Stimulated activated CD4-positive, alpha-beta T cell treated with anti-CD3 and anti-CD28 coated beads, Interleukin-4, amount 100 ng/mL, for 48 hours (primary cell): ENCODE measurements at places on chromosomes 16 and 17.

GRCh38 chr16:57912529-57913260, 58.2 kb downstream of the CNGB1 start:
- DNase-seq, result no peak

DNA sequence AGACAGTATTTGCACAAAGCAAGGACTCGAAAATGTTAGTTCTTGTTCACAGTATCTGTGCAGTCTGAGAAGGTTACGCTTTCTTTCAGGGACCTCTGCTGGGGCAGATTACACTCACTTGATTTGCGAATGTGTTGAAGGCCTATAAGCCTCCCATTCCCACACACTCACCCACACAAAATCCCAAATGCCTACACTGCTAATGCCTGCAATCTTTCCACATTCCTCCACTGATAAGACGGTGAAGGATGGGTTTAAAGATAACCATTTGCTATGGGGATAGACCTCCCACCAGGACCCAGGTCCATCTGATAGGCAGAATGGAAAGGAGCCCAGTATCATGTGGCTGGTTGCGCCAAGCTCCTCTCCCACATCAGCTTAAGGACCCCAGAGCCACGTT, 394.9 kb upstream of the SALL1 start:
- DNase-seq, result no peak

DNA sequence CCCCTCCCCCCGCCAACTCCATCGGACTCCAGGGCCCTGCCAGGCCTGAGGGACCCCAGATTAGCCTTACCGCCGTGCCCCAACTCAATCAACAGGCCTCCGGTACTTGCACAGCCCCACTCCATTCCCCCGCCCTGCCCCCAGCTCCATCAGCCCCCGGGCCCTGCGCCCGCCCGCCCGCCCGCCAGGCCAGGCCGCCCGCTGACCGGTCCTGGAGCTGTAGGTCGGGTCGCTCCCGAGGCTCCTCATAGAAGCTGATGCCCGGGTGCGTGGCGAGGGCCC, 308 bp downstream of the GTF3C1 start:
- no peak for DNase-seq

GRCh38 chr17:42918902-42919521, 18.4 kb downstream of the G6PC1 start:
- no peak for DNase-seq

- no peak for DNase-seq
Observed at GRCh38 chr16:3246002-3246401, 10.4 kb downstream of the MEFV start.

- no peak for DNase-seq
Observed at GRCh38 chr16:67910158-67910557, 17.1 kb downstream of the PSKH1 start.

- no peak for DNase-seq
Observed at GRCh38 chr16:3317315-3317999, 12.2 kb downstream of the ZNF75A start.

DNA sequence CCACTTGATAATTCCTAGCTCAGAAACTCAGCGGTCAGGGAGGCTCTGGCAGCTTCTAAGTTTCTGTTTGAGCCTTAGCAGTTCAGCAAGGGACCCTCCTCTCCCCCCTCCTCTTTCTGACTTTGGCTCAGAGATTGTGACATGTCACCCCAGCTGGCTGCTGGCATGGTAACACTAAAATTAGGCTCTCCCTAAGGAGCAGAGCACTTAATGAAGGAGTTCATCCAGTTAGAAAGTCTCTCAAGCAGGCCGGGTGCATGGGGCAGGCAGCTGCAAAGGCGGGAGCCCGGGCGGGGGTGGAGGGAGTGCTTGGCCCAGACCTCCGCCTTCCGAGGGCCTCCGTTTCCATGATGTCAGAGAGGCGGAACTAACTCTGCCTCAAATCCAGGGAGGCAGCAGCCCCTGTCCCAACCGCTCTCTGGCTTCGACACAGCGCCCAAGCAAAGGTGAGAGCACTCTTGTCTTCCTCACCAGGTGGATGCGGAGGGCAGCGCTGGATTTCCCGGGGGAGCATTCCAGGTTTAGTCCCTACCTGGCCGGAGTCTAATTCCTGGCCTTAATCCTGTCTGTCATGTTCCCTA, 128.0 kb upstream of the PLCG2 start:
- no peak for DNase-seq

GRCh38 chr17:74619077-74619673, 4.4 kb downstream of the CD300E start:
- no peak for DNase-seq

DNA sequence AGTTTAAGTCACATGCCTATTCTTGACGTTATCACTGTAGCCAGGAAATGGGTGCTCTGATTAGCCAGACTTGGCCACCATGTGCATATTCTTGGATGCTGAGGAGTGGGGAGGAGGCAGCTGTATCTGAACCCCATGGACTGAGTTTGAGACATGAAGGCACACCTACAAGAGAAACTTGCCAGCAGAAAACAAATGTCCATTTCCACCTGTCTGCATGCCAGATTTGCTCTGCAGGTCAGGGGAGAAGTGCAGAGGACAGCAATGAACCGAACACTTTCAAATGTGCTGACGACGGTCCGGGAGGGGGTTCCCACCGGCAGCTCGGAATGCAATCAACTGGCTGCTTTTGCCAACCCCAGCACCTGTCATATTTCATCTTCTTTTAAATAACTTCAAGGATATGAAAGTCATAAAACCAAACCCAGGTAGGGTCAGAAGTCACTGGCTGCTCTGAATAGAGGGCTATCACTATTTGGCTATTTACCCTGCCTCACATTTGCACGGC, 287.8 kb upstream of the N4BP1 start:
- DNase-seq, result no peak

- DNase-seq, result no peak
Observed at GRCh38 chr16:57668630-57669475, 747 bp downstream of the ADGRG3 start.

DNA sequence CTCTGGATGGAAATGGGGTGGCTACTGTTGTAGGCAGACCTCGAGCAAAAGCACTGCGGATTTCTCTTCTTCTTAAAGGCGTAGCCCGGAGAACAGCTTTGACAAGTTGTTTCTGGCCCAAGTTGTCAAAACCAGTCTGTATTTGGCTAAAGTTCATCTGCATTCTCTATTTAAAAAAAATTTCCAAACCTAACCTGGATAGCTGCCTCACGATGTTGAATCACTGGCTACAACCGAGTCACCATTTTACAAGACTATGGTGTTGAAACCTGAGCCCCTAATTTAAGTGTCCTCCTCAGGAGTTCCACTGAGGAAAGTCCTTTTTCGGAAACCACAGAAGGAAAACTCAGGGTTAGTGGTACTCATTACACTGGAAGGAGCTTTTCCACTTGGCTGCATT, 1.5 kb downstream of the SLC16A6 start:
- no peak for DNase-seq

GRCh38 chr17:78281249-78281845, 49.9 kb downstream of the TMEM235 start:
- DNase-seq, result no peak

DNA sequence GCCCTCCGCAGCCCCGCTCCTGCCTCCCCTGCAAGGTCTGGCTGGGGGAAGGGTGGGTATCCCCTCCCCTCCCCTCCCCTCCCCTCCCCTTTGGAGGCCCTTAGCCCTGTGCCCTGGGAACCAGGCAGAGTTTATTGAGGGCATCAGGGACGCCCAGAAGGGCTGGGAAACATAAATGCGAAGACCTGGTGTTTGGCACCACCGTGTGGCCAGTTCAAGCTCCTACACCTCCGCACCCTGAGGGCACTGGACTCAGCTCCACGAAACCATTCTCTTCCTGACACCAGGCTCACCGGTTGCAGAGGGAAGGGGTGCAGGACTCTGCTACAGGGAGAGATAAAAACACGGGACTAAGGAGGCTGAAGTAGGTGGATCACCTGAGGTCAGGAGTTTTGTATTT, 1.0 kb upstream of the AIPL1 start:
- peak; percentile 59 for DNase-seq

DNA sequence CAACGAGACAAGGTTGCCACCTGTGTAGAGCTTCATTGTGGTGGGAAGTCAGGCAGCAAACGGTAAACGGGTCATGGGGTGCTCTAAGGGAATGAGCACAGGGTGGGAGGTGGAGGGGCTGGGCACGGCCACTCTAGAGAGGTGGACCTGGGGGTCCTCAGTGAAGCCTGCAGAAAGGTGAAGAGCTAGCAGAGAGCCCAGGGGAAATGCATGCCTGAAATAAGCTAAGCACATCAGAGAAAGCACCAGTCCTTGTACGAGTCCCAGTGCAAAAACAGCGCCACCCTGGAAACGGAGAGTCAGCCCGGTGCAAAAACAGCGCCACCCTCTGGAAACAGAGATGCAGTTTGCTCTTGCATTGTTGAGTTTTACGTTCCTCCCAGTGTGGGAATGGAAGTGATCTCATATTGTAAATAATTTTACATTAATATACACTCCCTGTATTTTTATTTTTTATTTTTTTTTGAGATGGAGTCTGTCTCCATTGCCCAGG, 65.0 kb downstream of the TBC1D16 start:
- DNase-seq, result no peak

- DNase-seq, result no peak
Observed at GRCh38 chr16:51665436-51665998, 514.4 kb upstream of the SALL1 start.

DNA sequence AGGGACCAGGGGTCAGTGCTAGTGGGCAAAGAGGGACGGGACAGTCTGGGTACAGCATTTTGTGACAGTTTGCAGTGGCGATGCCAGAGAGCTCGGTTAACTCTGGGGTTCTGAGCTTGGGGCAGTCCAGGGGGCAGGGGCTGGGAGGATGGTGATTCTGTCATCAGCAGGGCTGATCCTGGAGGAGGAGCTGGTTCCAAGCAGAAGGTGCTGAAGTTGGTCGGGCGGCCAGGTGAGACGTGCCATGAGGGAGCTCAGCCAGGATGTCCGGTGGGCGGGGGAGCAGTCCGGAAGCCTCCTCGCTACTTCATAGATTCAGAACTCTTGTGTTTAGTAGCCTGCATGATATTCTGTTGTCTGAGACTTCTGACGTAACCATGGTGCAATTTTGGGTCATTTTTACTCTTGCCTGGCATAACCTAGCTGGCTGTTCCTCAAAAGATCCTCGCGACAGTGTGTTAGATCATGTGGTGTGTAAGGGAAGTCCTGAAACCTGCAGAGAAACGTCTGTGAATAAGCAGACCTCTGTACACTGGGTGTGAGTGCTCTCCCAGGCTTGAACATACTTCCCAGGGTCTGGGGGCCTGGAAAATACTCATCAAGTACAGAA, 122.0 kb downstream of the CLEC16A start:
- no peak for DNase-seq

DNA sequence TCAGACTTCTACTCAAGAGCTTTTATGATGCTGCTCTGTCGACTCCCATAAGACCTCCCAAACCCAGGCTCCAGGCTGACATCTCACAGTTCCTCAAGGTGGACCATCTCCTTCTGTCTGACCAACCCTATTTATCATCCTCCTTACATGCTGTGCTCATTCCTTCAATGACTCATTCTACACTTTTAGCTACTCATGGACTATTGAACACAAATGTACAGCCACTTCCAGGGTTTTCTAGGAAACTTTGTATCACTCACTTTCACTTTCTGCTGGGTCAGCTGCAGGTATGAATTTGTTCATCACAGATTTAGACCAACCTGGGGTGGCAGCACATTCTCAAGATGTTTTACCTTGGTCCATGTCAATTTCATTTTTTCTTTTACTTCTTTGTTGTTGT, 162.4 kb upstream of the FAM20A start:
- no peak for DNase-seq

DNA sequence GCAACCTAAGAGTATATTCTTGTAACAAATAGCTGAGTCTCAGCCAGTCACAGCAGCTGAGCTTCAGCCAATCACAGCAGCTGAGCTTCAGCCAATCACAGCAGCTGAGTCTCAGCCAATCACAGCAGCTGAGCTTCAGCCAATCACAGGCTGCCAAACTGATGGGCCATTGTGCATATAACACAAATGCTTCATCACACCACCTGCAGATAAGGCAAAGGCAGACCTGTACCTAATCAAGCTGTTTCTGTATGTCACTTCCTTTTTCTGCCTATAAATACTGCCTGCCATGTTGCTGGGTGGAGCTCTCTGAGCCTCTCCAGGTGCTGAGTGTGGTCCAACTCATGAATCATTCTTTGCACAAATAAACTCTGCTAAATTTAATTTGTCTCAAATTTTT, 19.9 kb downstream of the MYH13 start:
- no peak for DNase-seq

- DNase-seq, result no peak
Observed at GRCh38 chr17:52923658-52924057, 765.1 kb upstream of the CA10 start.

GRCh38 chr16:60510941-60511340, 1525.3 kb downstream of the CDH8 start:
- no peak for DNase-seq

- DNase-seq, result no peak
Observed at GRCh38 chr17:9139695-9140094, 118.4 kb downstream of the NTN1 start.

GRCh38 chr16:75938818-75939217, 212.5 kb upstream of the CPHXL start:
- DNase-seq, result no peak

- no peak for DNase-seq
Observed at GRCh38 chr17:45451131-45451530, 18.5 kb upstream of the ARHGAP27 start.

- no peak for DNase-seq
Observed at GRCh38 chr17:15452746-15453145, 14.7 kb downstream of the CDRT4 start.

- no peak for DNase-seq
Observed at GRCh38 chr17:50981279-50981678, 115.1 kb upstream of the TOB1 start.

DNA sequence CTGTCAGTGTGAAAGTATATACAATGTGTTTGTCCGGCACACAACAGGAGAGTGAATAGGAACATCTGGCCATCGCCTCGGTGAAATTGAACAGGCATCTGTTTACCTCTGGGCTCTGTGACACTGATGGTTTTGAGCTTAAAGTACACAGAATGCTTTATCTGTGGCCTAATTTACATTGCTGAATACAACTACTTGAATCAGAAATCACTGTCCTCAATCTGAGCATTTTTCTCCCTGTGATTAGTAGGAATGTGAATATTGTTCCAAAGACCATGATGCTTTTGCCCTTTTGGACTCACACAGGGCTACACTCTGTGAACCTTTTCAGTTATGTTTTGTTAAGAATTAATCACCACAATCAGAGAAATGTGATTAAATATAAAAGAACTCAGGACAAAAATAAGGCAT, 323.0 kb upstream of the TBX2 start:
- no peak for DNase-seq

- no peak for DNase-seq
Observed at GRCh38 chr16:75116081-75116910, at the start of gene LDHD. Gene LDHD (minus strand): TSS chr16:75116780. CDS start chr16:75116720, 60 bp downstream.

- no peak for DNase-seq
Observed at GRCh38 chr17:32956240-32956970, 28.5 kb downstream of the TMEM98 start.

- DNase-seq, result no peak
Observed at GRCh38 chr16:4591706-4592470, 22.8 kb downstream of the UBALD1 start.

DNA sequence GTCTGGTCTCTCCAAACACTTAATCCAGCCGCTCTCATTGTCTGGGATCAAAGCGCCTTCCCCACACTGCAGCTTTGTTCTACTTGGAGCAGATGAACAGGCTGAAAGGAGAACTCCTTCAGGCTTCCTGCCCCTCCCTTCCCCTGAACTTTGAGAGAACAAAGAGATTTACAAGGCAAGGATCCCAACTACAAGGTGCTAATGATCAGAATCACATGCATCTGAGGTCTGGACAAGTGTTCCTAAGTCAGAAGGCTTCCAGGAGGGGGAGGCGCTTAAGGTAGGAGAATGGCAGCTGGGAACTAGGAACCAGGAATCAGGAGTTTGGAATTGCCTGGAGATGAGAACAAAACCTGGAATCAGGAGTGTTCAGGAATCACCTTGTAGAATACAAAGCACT, 606.3 kb upstream of the CDH11 start:
- DNase-seq, result no peak

- DNase-seq, result peak; percentile 7
Observed at GRCh38 chr16:4064950-4065352, 51.3 kb downstream of the ADCY9 start.
